ENCODE measurements at places on chromosomes 2 and 18.
A peak's percentile ranks its signal among the peaks of the same experiment; 100 is the strongest.

GRCh38 chr2:174682578-174683391 lies 81.5 kb downstream of the CHRNA1 start:
- peak; percentile 42 for DNase-seq

DNA sequence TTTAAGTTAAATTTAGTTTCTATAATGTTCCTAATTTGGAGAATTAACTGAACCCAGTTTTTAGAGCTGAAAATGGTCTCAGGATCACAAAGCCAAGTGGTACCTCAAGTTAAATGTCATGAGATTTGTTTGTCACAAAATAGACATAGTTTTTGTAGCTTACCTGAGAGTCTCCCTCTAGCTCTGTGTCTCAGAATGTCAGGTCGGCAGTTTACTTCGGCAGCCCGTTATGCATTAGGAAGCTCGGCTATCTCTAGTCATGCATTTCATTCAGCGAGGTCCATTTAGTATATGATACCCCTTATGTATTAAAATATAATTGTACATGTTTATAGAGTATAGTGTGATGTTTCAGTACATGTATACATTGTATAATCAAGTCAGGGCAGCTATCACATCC lies 155.6 kb downstream of the EML6 start:
- DNase-seq, result no peak

GRCh38 chr2:158890296-158890905 lies 78.0 kb upstream of the TANC1 start:
- no peak for DNase-seq

DNA sequence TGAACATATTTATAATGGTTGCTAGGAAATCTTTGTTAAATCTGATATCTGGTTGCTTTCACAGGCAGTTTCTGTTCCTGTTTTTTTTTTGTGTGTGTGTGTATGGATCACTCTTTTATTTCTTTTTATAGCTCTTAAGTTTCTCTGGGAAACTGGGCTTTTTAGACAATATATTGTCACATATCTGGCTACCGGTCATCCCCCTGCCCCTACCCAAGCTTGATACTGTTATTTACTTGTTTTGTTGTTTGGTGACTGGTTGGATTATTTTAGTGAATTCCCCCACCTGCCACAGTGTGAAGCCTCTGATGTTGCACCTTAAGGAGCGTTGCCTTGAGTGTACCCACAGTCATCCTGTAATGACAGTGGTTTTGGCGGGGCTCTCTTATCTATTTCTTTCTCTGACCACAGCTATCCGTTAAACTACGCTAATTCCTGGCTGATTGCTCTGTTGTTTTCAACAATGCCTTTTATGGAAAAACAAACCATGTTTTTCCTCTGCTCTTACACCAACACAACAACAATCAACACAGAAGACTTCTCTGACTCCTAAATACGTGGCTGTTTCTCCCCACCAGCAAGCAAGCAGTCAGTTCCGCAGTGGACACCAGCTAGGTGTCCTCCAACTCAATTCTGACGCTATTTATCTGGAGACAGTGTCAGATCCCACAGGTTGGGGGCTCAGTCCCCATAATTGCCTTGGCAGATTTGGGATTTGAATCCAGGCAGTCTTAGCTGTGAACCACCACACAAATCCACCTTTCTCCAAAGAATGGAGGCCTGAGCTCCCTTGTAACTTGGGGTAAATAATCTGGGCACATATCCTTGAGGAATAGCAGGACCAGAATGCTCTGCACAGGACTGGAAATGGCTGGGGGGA lies 10.9 kb downstream of the GNLY start:
- DNase-seq, result no peak

DNA sequence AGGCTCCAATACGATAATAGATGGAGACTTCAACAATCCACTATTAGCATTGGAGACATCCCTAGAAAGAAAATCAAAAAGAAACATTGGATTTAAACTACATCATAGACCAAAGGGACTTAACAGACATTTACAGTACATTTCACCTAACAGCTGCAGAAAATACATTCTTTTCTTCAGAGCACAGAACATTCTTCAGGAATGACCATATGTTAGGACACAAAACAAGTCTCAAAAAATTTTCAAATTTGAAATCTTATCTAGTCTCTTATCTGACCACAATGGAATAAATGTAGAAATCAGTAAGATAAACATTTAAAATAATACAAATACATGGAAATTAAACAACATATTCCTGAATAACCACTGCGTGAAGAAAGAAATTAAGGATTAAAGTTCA lies 68.7 kb downstream of the STRADB start:
- DNase-seq, result no peak

GRCh38 chr2:126220331-126220730 lies 435.6 kb upstream of the GYPC start:
- no peak for DNase-seq

DNA sequence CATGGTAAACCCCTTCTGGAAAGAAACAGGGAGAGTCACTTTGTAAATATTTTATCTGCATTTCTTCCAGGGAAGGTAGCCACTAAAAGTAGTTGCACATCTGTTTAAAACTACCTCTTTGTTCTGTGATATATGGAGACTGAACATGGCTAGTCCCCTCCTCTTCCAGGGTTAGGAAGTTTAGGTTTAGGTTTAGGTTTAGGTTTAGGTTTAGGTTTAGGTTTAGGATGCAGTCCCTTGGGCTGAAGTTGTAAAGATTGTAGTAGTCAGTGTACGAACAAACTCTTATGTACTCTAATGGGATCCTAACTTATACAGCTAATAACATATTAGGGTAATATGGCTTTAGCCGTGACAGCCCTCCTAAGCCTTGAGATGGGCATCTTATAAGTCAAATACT lies 880.2 kb upstream of the TMEFF2 start:
- no peak for DNase-seq

DNA sequence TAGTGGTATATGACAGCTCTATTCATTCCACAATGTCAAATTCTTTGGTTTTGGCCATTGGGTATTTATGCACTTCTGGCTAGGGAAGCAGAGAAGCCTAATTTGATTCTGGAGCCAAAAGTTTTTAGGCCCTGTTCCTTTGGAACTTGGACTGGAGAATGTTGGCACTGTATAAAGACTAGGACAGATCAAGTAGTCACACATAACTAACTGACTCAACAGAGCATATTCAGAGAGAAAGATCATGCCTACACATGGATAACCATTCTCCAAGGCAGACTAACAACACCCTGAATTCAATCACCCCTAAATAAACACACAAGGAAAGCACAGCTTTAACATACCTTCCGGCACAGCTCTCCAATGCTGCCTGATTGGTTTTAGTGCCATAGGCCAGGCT lies 62.9 kb downstream of the ARHGAP15 start:
- no peak for DNase-seq

DNA sequence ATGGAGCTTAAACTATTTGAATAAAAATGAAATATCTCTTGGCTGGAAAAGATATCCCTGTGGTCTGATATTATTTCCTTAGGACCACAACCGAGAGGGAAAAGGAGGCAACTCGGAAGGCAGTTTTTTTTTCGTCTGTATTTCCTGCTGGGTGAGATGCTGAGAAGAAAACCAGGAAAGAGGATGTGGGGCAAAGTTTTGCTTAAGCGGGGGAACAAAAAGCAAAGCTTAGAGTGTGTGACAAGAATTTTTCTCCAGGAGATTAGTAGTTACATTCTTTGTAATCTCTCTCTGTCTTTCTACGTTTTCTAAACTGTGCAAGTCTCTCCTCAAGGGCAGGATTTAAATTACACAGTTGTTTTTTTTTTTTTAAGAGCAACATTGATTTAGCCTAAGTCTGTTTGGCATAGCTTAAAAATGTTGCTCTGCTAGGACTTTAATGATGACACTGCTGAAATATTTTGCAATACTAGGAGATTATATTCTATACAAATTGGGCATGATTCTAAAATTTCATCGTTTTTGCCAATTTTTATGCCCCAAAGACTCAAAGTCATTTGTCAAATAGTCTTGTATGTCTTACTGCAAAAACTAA lies 258.5 kb downstream of the KCNS3 start:
- DNase-seq, result no peak
